ENCODE measurements at places on chromosomes 3 and 15.

DNA sequence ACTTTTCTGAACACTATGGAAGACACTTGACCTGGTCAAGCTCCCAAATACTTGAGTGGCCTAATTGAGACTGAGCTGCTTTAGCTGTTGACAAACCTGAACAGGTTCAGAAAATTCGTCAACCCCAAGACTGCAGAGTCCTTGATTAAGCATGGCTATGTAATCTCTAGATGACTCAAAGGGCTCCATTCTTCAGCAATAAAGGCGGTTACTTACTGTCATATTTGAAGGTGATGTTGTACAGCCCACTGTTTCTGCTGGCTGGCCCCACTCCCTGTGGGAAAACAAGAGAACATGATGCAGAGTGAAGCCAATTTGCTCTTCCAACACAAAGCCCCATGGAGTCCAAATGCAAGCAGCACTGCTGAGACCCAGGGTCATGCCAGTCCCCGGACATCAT is 45.1 kb downstream of the IL17RD start:
- no peak for DNase-seq

- no peak for DNase-seq
These were observed 65.8 kb downstream of the SV2B start for GRCh38 chr15:91165850-91166249.

GRCh38 chr15:60520013-60520824 is 41.3 kb upstream of the ICE2 start:
- no peak for DNase-seq

GRCh38 chr3:122969585-122970469 is 57.7 kb downstream of the SEMA5B start:
- no peak for DNase-seq

- no peak for DNase-seq
These were observed 48.2 kb upstream of the IGF1R start for GRCh38 chr15:98599909-98600691.

GRCh38 chr3:14130707-14131106 is 5.9 kb downstream of the TMEM43 start:
- DNase-seq: no peak

DNA sequence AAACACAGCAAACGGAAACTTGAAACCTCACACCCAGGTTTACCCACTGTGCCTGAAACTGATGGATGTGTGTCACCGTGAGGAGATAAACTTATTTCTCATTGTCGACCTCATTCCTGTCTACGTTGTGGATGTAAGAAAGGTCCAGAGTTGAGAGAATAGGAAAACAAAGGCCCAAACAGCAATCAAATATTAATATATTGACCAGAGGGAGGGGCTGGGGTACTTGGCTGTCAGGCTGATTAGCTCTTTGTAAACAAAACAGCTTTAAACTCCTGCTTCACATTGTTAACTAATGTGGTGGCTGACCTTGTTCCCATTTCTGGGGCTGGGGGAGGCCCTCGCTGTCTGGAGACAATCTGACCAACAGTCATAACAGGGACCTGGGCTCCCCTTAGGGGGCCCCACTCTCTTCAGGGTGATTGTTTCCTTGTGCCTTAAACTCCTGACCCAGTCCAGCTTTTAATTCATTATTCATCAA is 937.6 kb downstream of the MCTP2 start:
- no peak for DNase-seq

- DNase-seq: no peak
These were observed 11.4 kb upstream of the HTR3E start for GRCh38 chr3:184085389-184085852.

DNA sequence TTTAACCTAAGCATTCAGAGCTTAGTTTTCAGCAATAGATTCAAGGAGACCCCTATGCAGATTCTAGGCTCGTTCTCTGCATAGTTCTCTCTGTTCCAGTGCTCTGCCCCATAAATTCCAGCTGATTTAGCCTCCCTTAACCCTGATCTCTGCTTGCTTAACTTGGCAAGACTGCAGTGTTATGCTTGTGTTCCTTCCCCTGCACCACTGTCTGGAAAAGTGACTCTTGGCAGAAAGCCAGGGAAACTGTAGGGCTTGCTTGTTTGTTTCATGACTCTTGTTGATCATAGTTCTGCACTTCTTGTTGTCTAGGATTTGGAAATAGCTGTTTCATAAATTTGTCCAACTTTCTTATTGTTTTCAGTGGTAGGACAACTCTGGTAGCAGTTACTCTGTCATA is 40.1 kb downstream of the ANAPC13 start:
- DNase-seq: no peak

DNA sequence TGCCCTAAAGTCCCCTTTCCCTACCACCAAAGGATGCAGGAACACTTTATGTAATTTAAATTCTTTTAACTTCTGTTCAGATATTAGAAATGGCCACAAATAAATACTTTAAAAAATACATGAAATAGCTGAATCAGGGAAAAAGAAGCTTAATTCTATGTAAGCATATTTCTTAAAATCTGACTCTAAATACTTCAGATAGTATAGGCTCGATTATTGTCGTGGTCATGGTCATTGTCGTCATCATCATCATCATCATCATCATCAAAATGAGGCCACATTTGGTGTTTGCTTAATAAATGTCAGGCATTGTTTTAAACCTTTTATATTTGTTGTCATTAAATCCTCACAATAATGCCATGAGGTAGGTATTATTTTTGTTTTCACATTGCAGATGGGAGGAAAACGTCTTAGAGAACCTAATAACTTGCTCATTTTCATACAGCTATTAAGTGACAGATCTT is 14.6 kb downstream of the SLC2A2 start:
- no peak for DNase-seq

- no peak for DNase-seq
These were observed 440.5 kb downstream of the NR2F2 start for GRCh38 chr15:96771035-96771434.

DNA sequence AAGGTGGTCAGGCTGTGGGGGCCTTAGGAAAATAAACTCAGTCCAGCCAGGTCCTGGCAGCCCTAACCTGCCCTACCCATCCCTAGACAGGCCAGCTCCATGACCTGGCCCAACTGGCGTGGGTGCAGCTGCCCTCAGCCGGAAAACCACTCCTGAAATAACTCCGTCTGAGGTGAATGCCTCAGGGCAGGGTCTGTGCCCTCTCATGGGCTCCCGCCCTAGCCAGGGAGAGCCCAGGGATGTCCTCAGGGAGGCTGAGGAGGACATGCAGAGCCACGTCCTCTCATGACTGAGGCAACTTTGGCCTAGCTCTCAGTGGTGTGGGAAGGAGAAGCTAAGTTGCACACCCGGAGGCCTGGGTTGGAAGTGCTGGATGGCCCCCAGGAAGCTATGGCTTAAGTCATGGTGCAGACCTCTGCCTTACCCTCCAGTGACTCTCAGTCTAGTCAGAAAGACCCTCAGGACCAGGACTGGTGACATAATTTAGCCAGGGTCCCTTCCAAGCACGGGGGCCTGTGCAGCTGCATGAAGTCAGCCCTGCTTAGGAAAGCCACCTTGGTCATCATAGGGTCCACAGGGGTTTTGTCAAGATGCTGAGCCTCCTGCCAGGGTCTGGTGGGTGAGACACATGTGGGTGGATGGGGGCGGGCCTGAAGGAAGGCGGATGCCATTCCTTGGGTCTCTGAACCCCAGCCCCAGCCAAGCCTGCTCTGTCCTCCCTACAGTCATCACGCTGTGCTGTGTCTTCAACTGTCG is 7.4 kb downstream of the TMIE start:
- no peak for DNase-seq

DNA sequence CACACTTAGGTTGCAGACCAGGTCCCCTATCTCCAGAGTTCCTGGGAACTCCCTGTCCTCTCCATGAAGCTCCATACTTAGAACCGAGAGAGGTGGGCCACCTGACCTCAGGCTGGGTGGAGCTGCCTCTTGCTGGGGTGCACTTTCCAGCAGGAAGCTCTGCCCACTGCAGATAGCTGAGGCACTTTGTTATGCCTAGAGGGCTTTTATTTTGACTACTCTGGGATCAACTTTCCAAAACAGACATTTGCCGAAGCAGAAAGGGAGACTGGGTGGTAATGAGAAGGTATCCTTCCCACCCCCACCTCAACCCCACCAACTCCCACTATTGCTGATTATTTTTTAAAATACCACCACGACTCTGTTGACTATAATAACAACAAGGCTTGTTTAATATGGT is 54.7 kb downstream of the CLDN11 start:
- no peak for DNase-seq

DNA sequence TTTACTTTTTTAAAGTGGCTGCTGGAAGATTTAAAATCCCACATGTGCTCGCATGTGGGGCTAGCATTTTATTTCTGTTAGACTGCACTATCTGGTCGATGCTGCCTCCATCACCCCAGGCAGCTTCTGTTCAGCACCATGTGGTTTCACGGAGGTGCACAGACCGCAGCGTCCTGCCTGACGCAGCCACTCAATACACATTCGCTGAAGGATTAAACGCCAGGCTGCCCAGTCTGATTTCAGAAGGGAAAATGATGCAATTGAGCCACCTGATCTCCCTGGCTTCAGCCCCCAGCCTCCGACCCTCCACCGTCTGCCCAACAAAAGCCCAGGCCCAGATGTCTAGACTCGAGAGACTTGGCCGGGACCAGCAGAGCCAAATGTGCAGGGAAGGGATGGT is 84.5 kb downstream of the MEGF11 start:
- no peak for DNase-seq

GRCh38 chr15:61339516-61339915 is 110.4 kb upstream of the RORA start:
- no peak for DNase-seq

GRCh38 chr15:36734366-36734765 is 154.9 kb downstream of the CDIN1 start:
- no peak for DNase-seq

DNA sequence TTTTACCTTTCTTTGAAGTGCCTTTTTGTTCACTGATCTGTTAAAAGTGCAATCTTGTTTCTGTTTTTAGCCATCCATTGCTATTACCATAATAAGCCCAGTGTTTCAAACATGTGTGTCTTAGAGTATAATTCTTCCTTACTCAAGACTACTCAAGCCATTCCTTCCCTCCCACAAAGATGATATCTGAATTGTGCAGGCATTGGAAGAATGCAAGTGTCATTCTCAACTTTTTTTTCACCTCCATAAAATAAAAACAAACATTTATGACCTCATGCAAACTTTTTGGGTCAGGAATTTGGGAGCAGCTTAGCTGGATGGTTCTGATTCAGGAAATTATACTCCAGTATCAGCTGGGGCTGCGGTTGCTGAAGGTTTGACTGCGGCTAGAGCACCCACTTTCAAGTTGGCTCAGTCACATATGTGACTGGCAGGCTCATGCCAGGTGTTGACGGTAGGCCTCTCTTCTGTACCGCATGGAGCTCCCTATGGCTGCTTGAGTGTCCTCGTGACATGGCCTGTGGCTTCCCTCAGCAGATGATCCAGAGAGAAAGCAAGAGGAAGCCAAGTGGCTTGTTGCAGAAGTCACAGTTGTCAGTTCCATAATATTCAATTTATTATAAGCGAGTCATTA is 490.8 kb downstream of the CNTN4 start:
- DNase-seq: no peak

DNA sequence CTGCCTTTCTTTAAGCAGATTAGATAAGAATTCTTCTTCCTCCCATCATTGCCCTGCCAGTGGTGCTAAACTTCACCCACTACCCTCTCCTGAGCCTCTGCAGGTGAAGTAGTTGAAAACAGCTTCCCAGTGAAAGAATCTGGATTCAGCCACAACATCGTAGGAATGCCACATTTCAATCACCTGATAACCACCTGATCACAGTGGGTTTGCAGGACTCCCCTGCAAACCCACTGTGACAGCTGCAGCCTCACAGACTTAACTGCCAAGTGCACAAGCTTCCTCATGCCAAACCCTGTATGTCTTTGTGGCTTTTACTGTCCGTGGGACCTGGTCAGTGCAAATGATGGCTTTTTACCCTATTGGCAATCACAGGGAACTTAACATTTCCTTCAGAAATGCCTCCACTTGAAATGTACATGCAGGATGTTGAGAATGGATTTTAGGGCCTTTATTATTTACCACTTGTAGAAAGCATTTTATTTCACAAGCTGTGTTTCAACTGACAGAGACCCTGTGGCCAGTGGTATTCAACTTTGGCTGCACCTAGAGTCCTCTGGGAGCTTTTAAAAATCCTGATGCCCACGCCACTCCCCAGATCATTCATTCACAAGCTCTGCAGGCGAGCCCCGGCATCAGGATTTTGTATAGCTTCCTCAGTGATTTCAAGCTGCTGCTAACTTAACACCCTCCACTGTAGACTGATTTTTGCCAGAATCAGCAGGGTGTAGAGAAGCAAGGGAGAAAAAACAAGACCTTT is 49.1 kb downstream of the OXNAD1 start:
- DNase-seq: no peak

DNA sequence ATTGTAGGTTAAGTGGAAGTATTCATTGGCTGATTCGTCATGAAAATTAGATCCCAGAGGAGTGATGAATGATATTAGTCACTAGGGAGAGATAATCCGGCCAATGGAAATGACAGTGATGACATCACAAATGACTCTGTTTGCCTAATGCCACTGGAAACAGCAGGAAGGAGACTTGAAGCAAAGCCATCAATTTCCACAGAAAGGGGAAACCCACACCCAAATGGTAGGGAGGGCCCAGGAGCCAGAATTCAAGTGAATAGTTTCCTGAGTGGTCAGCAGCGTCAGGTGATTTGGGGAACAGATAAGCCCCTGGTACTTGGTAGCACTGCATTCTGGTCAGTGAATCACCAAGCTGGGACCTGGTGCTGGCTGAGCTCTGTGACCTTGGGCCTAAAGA is 3.3 kb upstream of the ADAMTS9 start:
- DNase-seq: no peak

- no peak for DNase-seq
These were observed 39.2 kb downstream of the SNX4 start for GRCh38 chr3:125480656-125481374.

DNA sequence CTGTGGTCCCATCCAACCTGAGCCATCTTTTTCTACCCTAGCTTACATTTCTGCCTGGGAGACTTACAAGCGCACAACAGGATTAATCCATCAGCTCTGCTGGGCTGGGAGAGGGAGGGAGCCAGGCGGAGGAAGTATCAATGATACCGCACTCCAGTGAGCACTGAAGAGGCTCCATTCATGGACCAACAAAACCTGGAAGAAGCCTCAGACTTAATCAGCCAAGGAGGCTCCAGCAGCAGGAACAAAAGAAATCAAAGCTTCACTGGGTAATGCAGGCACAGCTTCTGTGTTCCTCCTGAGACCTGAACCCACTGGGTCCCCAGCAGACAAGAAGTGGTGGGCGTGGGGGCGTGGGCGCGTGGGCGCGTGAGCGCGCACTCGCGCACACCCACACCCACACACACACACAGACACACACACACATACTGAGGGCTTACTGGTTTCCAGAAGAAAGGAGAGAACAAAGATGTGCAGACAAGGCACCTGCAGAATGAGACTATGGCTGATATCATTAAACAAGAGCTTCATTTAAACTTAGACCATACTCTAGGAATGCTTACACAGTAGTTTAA is 87.0 kb upstream of the BOC start:
- no peak for DNase-seq

Data from GDM1 (cell line).